T-helper 22 cell (primary cell): ENCODE measurements at places on chromosomes 6 and 20.
A peak's percentile ranks its signal among the peaks of the same experiment; 100 is the strongest.

GRCh38 chr20:15209537-15209936 is 872.1 kb upstream of the FLRT3 start:
- no peak for DNase-seq

DNA sequence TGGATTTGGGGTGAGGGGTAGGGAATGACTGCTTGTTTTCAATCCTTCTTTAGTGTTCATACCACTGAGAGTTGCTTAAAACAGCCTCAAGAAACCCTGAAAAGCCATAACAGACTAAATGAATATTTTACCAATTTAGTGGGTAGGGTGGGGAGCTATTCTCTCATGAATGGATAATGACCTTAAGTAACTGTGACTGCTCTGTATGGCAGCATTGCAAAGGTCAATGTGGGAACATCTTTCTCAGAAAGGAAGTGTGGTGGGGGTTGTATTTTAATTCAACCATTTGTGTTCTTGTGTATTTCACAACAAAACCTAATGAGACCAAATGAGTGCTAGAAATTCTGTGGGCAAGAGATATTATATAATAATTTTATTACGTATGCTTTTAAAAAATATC is 55.7 kb downstream of the PHACTR2 start:
- no peak for DNase-seq

DNA sequence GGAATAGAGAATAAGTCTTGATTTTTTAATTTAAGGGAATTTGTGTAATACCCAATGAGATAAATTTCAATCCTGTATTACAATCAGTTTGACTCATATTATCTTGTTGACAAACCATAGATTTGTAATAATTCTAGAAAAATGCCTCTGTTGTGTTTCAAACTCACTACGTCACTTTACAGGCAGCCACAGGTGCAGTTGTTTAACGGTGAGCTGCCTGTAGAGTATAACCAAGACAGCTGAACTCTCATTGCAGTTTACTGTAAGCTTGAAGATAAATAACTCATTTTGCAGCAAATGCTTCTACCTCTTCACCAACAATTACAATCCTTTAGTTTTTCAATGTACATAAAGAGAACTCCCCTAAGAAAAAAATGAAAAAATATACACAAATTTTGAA is 114.3 kb downstream of the PRKN start:
- no peak for DNase-seq

GRCh38 chr6:12293931-12294807 is 4.0 kb downstream of the EDN1 start:
- DNase-seq: no peak

DNA sequence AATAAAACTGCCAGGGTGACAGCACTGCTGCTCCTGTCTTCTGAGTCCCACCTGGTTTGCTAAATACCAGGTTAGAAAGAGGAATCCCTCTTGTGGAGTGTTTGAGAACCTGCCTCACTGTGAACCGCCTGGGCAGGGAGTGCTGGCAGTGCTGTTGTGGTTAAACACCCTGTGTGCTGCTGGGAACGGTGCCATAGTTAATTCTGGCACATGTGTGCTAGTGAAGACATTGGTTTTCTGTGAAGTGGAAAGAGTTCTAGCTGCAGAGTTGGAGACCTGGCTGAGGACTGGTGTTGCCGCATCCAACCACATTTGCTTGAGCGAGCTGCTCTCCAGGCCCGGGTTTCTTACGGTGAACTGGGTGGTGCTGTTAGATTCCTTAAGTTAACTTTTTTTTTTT is 72.7 kb downstream of the IGF2R start:
- no peak for DNase-seq

GRCh38 chr6:150841189-150841588 is 24.3 kb upstream of the MTHFD1L start:
- no peak for DNase-seq

DNA sequence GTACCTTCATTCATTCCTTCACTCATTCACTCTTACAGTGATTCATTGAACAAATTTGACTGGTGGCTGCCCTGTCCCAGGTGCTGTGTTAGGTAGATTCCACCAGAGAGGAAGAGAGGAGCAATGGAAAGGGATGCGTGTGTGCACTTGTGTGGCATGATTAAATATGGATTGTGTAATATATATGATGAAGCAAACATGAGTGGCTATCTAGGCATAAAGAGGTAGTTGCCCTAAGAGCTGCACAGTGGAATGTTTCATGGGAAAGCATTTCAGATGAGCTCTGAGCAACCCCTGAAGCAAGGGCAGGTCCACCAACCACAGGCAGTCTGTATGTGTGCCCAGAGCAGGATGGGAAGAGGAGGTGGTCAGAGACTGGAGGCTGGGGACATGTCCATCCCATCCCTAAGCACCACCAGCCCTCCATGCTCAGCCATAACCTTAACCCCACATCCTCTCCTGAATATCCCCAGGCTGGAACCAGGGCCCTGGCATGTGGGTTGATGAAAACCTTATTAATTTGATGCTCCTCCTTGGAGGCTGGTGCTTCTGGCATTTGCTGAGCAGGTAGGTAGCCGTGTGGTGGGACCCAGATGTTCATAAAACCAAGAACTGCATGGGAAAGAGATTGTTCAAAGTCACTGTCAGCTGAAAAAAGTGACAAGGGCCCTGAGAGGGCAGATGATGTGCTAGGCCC is 226.2 kb downstream of the SYNDIG1 start:
- no peak for DNase-seq

GRCh38 chr6:65979120-65979519 is 272.1 kb upstream of the EYS start:
- DNase-seq: no peak

DNA sequence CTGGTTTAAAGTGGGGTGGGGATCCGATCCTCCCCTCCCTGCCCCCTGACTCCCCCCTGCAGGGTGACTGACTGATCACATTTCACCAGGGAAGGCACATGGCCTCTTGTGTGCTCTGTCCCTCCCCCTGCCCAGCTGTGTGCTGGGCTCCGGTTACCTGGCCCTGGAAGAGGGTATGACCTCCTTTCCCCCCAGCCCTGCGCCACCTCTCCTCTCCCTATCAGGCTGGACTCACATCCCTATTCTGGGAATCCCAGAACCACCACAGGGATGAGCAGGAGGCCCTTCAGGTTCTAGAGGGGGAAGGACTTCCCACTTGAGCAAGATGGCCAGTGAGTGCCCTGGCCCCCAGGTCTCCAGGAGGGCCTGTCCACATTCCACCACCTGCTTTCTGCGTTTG is 2.1 kb upstream of the IP6K3 start:
- DNase-seq: no peak

DNA sequence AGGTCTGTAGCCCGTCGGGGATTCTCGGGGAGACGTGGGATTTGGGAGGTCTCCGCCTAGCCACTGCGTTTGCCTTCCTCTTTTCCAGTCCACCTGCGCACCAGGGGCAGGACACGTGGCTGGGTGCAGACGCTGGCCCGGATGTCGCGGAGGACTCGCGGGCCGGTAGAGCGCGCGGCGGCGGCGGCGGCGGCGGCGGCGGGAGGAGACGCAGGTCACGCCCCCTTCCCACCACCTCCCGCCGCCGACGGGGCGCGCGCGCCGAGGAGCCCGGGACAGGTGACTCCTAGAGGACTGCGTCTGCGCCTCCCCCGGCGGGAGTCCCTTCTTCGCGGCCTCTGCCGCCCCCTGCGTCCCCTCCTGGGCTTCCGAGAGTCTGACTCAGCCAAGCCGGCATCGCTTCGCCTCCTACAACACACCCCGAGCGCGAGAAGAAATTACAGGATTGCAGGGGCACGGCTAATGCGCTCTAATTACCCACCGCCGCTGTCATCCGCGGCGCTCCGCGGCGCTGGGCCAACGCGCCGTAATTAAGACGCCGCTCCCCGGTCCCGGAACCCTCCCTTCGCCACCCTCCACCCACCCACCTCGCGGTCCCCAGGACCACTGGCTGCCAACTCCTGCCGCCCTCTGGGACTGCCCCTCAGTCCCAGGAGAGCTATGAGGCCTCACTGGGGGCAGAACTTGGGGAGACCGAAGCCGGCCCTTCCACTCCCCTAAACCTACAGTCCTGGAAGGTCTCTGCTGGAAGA is 124.5 kb downstream of the MRPL14 start:
- DNase-seq: peak; percentile 24
